ENCODE measurements at places on chromosomes 4 and X.

DNA sequence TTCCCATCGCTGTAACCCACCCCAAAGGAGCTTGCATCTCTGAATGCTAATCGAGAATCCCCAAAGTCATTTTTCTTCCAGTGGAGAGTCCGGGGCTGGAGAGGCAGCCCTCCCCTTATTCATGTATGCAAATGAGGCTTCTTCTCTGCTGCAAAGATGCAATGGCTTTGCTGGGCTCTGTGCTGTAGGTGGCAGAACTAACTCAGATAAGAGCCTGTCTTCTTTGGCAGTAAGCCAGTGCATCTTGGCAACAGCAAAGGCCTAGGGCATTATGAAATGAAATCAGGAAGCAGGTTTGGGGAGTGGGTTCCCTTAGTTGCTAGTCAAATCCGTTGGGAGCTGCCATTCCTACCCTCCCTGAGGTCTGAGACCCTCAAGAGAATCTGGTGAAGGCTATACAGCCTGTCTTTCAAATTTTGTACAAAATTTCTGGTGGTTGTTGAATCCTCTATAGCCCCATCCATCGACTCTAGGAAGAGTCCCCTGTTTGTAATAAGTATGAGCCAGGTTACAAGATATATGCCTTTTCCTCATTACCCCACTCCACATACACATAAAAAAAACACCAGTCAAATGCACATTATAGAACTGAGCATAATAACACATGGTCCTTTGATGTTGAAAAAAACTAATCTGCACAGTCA lies 290.6 kb upstream of the TAPT1 start:
- DNase-seq: no peak

GRCh38 chr4:109562457-109563239 lies 2.6 kb downstream of the MCUB start:
- DNase-seq: no peak

DNA sequence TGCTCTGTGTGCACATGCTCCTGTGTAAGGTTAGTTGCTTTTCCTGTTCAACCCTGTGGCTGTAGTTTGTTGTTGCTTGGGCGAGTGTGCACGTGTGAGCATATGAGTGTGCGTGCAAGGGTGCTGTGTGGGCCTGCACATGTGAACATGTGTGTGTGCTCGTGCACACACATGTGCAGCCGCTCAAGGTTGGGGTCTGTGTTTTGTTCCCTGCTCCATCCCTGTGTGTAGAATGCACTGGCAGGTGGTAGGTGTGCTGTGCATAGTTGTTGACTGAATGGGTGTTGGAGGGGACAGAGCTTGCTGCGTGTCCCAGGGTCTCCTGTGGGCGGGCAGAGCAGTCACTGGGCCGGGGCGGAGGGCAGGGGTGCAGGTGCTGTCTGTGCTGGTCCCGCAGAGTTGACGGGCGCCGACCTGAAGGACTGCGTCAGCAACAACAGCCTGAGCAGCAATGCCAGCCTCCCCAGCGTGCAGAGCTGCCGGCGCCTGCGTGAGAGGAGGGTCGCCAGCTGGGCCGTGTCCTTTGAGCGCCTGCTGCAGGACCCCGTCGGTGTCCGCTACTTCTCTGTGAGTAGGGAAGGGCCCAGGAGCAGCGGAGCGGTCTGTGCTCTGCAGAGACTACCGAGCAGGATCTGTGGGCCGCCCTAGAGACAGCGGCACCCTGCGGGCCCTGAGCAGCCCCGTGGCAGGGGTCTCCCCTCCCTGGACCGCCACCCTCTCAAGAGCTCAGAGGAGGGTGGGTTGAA lies 27.9 kb upstream of the HGFAC start:
- peak; percentile 57 for DNase-seq

- DNase-seq: no peak
These were observed 656.3 kb downstream of the RPA4 start for GRCh38 chrX:97539970-97540519.

DNA sequence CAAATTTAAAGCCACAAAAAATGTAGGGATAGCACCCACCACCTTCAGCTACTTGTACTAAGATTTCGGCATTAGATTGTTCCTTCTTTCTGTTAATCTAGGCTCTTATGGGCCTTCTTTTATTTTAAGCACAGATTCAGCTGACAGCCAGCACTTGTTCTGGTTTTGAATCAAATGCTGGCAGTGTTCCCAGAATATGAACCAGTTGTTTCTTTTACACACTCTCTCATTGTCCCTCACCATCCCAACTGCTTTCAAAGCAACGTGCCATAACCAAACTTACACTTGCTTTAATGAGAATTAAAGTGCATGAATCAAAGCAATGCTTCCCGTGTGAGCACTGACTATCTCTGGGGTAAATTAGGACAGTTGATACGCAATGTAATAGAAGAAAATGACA lies 744.5 kb upstream of the FAM241A start:
- no peak for DNase-seq

DNA sequence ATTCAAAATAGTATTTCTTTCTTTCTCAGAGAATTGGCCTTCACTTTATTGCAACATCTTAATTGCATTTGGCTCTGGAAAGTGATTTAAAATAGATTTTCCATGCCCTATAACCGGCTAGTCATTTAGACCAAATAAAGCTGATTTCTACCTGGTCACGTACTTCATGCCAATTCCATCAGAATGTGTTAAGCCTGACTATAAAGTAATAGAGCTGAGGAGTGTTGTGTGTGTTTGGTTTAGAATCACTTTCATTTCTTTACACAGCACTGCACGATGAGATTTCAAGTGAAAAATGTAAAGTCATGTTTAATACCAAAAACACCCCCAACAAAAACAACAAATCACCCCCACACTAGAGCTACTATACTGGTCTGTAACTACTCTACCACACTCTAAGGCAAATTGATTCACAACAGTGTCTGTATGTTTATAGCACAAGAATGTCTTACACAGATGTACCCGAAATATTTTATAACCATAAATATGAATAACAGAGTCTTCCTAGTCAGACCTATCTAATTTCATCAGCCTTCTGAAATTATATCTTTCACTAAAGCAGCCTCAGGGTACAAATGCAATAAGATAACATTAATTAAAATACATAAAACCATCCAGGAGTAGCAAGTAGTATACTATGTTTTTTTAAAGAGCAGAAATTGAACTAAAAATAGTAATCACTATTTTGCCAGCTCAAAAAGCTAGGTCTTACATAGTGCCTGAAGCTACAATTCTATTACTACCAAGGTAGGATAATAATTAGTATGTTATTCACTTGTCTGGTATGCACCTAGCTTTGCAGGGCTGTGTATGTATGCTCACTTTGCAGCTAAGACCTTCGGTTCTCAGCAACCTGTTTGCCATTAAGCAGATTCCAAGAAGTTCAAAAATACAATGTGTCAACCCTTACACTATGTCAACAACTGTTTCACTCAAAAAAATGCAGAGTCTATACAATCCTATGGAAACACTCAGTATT lies 28.4 kb downstream of the APBB2 start:
- DNase-seq: no peak

DNA sequence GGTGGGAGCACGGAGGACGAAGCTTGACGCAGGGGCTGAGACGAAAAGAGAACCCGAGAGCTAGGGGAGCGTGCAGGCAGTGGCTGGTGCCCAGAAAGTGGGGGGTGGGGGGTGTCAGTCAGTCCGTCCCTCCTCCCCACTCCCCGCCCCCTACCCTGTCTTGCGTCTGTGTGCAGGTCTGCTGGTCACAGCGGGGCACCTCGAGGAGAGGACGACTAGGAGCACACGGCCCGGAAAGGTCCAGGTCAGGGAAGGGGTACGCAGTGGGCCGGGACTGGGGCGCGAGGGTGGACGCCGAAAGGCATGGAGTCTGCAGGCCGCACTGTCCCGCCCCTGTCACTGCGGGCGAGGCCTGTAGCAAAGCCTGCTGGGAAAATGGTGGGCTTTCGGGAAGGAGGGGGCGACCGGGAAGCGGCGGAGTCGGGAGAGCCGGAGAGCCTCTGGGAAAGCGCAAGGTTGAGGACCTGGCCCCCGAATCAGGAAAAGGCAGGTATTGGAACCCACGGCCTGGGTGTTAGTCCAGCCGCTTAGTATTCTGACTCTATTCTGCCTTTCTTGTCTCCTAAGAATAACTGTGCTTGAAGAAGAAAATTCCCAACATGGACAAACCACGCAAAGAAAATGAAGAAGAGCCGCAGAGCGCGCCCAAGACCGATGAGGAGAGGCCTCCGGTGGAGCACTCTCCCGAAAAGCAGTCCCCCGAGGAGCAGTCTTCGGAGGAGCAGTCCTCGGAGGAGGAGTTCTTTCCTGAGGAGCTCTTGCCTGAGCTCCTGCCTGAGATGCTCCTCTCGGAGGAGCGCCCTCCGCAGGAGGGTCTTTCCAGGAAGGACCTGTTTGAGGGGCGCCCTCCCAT lies 769 bp downstream of the TCEAL1 start:
- DNase-seq: peak; percentile 63

DNA sequence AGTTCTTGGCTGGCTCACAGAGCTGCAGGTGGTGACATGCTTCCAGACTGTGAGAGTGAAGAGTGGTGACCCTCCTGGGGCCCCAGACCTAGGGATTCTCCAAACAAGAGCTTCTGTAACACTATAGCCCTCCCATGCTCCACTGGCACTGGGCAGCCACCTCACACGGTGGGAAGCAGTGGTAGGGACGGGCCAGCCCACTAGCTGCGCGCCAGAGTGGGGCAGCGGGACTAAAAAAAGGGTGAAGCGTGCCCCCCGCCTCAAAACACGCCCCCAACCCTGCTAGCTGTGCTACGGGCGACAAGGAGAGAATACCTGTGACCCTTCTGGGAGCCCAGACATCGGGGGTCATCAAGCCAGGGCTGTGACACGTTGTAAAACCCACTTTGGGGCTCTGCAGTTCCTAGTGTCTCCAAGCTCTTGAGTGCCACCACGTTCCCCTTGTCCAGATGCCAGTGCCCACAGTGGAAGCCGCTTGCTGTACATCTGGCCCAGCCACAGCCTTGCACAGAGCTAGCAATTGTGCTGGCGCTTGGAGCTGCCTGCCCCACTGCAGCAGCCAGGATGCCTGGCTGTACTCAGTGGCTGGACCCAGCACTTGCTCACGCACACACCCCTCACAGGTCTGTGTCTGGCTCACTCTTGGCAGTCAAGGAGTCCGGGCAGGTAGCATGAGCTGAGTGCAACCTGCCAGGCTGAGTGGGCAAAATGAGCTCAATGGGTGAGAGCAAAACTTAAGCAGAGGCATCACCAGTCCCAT lies 100.0 kb downstream of the DCAF12L2 start:
- DNase-seq: no peak

- no peak for DNase-seq
These were observed 20.8 kb upstream of the AREG start for GRCh38 chr4:74424111-74424510.

DNA sequence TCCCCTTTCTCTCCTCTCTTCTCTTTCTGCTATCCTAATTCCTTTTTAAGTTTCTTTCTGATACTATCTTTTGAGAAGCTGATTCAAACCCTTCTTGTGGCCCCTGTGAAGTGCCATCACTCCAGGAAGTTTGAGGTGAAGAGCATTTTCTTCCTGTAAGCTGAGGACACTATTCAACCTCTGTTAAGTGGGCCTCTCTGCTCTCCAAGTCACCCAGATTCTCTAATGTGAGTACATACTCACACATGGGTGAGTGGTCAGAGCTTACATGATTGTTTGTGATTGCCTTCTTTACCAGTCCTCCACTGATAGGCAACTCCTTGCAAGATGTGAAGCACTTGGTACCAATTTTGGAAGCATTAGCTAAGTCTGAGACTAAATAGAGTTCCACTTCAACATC lies 18.4 kb upstream of the SMIM10L2A start:
- no peak for DNase-seq

DNA sequence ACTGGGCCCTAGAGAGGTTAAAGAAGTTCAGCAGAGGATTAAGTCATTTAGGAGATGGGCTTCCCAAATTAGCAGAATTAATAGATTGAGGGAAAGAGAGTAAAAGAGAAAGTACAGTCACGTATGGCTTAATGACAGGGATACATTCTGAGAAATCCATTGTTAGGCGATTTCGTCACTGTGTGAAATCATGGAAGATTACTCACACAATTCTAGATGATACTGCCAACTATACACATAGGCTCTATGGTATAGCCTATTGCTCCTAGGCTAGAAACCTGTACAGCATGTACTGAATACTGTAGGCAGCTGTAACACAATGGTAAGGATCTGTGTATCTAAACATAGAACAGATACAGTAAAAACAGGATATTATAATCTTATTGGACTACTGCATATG lies 180.6 kb downstream of the RNF150 start:
- no peak for DNase-seq

Data from activated effector memory CD4-positive, alpha-beta T cell treated with anti-CD3 and anti-CD28 coated beads, Interleukin-2, amount 50 U/mL, for 16 hours (primary cell).